ENCODE measurements at places on chromosomes 3 and 15.

DNA sequence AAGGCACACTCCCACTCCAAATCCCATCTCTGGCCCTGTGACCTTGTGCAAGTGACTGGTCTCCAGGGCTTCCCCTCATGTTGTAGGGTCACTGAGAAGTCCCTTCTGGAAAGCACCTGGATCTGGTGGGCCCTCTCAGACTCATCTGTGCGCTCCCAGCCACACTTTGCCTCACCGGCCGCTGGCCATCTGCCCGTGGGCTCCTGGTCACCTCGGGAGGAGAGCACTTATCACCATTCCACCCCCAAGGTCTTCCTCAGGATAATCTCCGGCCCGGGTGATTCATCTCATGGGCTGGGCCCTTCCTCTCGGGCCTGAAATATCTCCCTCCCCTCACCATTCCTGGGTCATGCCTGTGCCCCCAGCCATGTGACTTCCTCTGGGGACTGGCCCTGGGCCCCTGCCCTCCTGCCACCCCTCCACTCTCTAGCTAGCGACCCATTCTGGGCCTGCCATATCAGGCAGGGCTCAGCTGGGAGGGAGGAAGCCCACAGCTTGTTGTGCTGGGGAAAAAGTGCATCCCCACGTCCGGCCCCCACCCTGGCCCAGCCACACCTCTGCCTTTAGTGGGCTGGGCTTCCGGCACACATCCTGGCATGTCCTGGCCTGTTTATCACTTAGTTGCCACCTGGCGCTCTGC, 10.6 kb upstream of the WNT7A start:
- DNase-seq: no peak

DNA sequence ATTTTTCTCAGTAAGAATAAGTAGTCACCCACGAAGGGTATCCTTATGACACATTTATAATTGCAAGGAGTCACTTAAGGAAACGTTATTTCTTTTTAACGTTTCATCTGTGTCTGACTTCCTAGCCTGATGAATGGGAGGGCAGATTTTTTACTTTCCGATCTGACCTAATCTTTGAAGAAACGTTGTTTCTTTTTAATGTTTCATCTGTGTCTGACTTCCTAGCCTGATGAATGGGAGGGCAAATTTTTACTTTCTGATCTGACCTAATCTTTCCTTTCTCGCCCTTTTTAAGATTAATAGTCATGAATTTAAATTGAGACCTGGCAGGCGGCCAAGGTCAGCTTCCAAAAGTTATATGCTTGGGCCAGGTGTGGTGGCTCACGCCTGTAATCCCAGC, 3.0 kb upstream of the KLHL6 start:
- no peak for DNase-seq

DNA sequence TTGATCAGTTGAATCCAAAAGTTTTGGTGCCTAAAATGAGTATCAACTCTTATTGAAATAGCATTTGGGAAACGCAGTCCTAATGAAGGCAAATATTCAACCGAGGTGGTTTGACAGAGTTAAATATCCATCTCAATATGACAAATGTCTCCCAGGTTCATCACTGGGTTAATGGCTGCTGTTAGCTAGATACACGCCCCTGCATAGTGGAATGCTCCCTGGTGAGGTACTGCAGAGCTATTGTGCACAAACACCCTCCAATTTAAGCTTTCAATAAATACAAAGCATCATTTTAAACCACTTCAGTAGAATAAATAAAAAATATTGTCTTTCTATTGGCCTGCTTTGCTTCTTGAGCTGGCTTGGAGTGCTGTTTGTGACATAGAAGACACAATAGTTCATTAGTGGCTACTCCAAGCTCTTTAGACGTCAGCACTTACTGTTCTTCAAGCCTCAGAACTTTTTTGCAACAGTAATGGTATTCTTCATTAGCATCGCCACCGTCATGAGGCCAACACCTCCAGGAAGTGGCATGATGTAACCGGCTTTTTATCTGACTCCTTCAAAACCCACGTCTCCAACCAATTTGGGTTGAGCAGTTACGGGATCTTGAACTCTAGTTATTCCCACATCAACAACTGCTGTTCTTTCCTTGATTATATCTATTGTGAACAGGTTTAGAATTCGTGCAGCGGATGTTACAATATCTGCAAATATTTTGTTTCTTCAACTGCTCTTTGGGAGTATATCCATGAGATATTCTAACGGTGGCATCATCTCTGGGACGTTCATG, 1159.6 kb upstream of the EPHA6 start:
- DNase-seq: peak; percentile 19

- no peak for DNase-seq
Observed at GRCh38 chr3:193938613-193939012, 197.3 kb upstream of the HES1 start.

- DNase-seq: no peak
Observed at GRCh38 chr15:71678605-71679004, 131.7 kb upstream of the NR2E3 start.

- no peak for DNase-seq
Observed at GRCh38 chr3:20322085-20322484, 136.1 kb upstream of the SGO1 start.

DNA sequence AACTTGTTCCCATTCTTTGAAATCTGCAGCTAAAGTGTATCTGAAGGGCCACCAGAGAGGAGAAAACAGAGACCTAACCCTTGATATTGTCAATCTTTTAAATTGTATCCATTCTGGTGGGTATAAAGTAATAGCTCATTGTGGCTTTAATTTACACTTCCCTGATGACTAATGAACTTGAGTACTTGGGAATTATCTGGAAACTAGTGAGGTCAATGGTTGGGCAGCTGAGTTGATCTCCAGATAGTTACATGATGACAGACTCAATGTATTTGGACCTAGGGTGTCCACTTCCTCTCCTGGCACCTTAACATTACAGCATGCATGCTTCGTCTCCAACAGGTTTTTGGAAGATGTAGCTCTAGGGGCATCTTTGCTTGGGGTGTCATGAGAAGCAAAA, 195.2 kb downstream of the PDCD6IP start:
- no peak for DNase-seq

DNA sequence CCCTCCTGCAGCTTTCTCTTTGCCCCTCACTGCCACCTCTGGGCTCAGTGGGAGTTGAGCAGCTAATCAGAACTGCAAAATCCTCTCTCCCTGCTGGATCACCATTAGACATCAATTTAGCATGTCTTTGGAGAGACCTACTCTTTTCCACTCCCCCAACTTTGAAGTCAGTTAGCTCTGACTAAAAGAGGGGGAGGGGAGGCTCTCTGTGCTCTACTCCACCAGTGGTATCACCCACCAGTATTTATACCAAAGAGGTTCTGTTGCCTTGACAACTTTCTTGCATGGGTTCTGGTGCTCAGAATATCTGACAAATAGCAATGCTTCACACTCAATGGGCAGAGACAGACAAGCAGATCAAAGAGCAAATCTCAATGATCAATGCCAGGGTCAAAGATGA, 146.2 kb upstream of the ROPN1 start:
- no peak for DNase-seq

DNA sequence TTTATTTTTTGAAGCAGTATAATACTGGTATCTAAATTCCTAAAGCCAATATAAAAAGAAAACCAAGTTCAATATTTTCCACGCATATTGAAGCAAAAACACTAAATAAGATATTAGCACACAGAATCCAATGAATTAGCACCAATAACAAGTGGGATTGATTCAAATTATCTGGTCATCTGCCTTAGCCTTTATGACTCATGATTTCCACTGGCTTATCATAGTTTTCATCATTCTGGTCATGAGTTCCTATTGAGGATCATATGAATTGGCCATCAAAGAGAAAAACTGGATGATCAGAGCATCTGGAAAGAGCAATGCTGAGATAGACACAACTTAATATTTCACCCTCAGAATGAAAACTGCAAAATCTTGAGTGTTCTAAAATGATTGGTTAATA, 809.9 kb downstream of the MCTP2 start:
- no peak for DNase-seq

DNA sequence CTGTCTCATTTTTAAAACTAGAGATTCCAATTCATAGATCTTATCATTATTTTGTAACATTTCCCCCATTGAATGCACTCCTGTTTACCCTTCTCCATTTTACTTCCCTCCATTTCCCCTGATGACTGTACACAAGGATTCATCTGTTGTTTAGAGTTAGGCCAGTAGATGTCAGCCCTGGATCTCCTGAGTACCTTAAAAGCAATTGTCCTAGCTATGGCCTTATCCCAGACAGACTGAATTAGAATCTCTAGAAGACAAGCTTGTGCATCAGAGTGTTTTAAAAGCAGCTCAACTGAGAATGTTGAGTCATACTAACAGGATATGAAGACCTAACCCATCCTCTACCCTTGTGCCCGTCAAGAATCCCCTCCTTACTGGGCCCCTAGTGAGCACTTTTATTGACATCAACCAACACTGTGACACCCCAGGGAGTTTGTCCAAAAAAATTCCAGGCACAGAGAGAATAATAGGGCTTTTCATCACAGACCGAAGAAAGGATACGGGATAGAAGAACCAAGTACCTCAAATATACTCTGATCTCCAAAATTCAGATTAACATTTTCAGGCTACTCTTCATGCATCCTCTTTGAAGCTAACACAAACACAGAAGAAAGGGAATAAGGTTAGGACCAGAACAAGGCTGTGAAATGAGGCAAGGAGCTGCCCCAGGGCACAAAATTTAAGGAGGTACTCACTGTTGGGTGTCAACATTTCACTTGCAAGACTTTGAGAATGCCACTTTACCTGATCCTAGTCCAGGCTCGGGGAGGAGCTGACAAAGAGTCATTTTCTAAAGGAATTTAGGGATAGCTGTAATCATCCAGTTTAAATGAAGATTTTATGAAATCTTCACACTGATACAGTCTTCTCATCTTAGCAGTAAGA, 17.1 kb downstream of the ZBED2 start:
- DNase-seq: peak; percentile 70

DNA sequence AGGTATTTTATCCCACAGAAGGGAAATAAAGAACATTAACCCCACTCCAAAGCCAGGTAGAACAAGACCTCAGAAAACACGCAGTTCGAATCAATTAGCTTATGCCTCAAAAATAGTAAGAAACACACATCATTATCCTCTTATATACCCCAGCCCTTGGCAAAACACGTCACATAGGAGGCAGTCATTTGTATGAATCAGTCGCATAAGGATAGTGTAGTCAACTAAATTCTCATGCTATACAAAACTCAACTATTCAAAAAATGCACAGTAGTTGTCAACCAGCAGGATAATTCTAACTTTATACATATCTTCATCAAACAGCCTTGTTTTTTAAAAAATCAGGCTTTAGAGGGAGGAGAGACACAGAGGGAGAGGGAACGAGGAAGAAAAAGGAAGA, 298.4 kb downstream of the FOXP1 start:
- DNase-seq: no peak

- DNase-seq: peak; percentile 22
Observed at GRCh38 chr3:81164806-81165205, 596.6 kb downstream of the GBE1 start.

Measured in epithelial cell of proximal tubule (primary cell).